Immature natural killer cell (primary cell): ENCODE measurements at places on chromosomes 1 and 21. TPM values are rescaled to one million over a fixed set of nuclear protein-coding genes. Genes with fewer than 3 reads are reported as not detected.

The RGSL1 gene
- polyA plus RNA-seq: not detected

The HTR1D gene
- not detected for polyA plus RNA-seq

The TPTE gene
- not detected for polyA plus RNA-seq

The PRAMEF7 gene
- polyA plus RNA-seq: not detected

The SLAMF8 gene
- 6.9 TPM for polyA plus RNA-seq

The C1orf141 gene
- not detected for polyA plus RNA-seq

The BSND gene
- polyA plus RNA-seq: not detected

The SSX2IP gene
- 24.3 TPM for polyA plus RNA-seq

The KRTAP15-1 gene
- polyA plus RNA-seq: not detected

The S100A13 gene
- 1.5 TPM for polyA plus RNA-seq

The KIF17 gene
- polyA plus RNA-seq: not detected

The CHODL gene
- 0.55 TPM for polyA plus RNA-seq

The SH3D21 gene
- polyA plus RNA-seq: not detected

The MIXL1 gene
- polyA plus RNA-seq: not detected

The PDPN gene
- not detected for polyA plus RNA-seq

The FAAH gene
- polyA plus RNA-seq: 2.8 TPM

The MPL gene
- not detected for polyA plus RNA-seq

The CHIA gene
- not detected for polyA plus RNA-seq

The GUCA2B gene
- not detected for polyA plus RNA-seq

The FAM131C gene
- polyA plus RNA-seq: not detected

The MIGA1 gene
- 5.3 TPM for polyA plus RNA-seq

The SPRR2A gene
- polyA plus RNA-seq: not detected

The SERTAD4 gene
- polyA plus RNA-seq: not detected

The LPAR3 gene
- polyA plus RNA-seq: 0.30 TPM

The NCF2 gene
- polyA plus RNA-seq: 1.5 TPM

The CELA3B gene
- not detected for polyA plus RNA-seq

The PALMD gene
- not detected for polyA plus RNA-seq

The KCNN3 gene
- polyA plus RNA-seq: not detected

The CRABP2 gene
- polyA plus RNA-seq: not detected

The ST6GALNAC3 gene
- not detected for polyA plus RNA-seq

The OR10Z1 gene
- not detected for polyA plus RNA-seq

The CD52 gene
- 3,509 TPM for polyA plus RNA-seq

The MFN2 gene
- polyA plus RNA-seq: 55.9 TPM

The TSPAN2 gene
- polyA plus RNA-seq: 76.2 TPM

The FCRL3 gene
- polyA plus RNA-seq: 60.3 TPM

The TSPEAR gene
- polyA plus RNA-seq: not detected

The S100A7 gene
- not detected for polyA plus RNA-seq

The SLAMF7 gene
- polyA plus RNA-seq: 379 TPM

The SERPINC1 gene
- polyA plus RNA-seq: not detected

The SYNC gene
- not detected for polyA plus RNA-seq

The TSPAN1 gene
- not detected for polyA plus RNA-seq

The ATP5IF1 gene
- polyA plus RNA-seq: 462 TPM

The TSTD1 gene
- 229 TPM for polyA plus RNA-seq

The IGSF5 gene
- not detected for polyA plus RNA-seq

The PRCC gene
- 25.9 TPM for polyA plus RNA-seq

The TDRD5 gene
- polyA plus RNA-seq: not detected

The OR2T2 gene
- not detected for polyA plus RNA-seq

The XCL1 gene
- 123 TPM for polyA plus RNA-seq

The HCN3 gene
- polyA plus RNA-seq: 0.52 TPM

The C1orf87 gene
- not detected for polyA plus RNA-seq

The LCE1B gene
- polyA plus RNA-seq: not detected

The OR2T35 gene
- polyA plus RNA-seq: not detected

The ARHGAP29 gene
- not detected for polyA plus RNA-seq

The CXADR gene
- polyA plus RNA-seq: not detected

The GPR157 gene
- polyA plus RNA-seq: 0.36 TPM

The TMPRSS15 gene
- polyA plus RNA-seq: not detected

The PADI2 gene
- 0.15 TPM for polyA plus RNA-seq
